ENCODE measurements at places on chromosomes 7 and 10.

DNA sequence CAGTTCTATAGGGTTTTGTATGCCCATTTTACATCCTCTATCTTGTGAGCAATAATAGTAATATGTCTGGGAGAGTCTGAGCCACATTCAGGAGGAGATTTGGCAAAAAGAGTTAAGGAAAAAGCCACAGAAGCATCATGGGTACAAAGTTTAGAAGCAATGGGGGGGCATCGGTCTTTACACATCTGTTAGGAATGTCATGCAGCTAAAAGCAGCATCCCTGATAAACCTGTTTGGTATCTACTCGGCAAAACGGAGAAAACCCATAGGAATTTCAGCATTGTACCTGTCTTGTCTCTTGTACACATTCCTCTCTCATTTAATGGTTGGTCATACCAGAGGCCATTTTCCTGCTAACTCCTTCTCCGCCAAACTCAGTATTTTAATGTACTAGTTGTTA lies 12.5 kb upstream of the HERPUD2 start:
- DNase-seq = no peak

GRCh38 chr10:28508304-28508925 lies 24.5 kb upstream of the WAC start:
- no peak for DNase-seq

DNA sequence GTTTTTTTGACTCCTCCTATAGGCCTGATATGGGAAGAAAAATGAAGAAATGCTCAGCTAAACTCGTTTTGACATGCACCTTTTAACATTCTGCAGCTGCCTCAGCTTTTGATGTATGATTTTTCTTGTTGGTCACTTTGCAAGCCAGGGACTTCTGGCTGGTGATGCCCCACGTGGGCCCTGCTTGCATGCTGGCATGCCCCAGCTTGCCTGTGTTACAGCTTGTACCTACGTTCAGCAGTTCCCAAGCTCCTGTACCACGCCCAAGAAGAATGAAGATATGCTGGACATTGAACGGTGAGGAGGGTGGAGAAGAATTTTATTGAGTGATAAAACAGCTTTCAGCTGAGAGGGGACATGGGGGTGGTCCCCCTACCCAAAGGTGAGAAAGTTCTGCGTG lies 245.6 kb upstream of the FZD8 start:
- no peak for DNase-seq

GRCh38 chr10:6721480-6721879 lies 141.4 kb upstream of the PRKCQ start:
- no peak for DNase-seq

DNA sequence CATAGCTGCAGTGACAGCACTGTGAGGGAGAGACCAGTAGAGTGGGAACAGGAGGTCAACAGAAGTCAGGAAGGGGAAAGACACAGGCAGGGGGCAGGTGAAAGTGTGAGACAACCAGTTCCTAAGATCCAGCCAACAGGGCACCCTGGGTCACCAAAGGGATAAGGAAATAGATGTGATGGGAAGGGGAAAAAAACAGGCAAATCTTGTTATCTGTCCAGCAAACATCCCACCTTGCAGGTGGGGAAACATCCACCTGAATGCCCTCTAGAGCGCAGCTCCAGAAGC lies 42.5 kb downstream of the DPCD start:
- DNase-seq = no peak

- peak; percentile 19 for DNase-seq
These were observed 41.4 kb upstream of the IKZF1 start for GRCh38 chr7:50262916-50263690.

GRCh38 chr7:55170335-55171069 lies 151.7 kb downstream of the EGFR start:
- DNase-seq = no peak
